ENCODE measurements at places on chromosomes 5 and 9.

GRCh38 chr9:120646948-120647347 lies 67.0 kb upstream of the CDK5RAP2 start:
- DNase-seq = no peak

GRCh38 chr5:1371218-1371971 lies 26.5 kb upstream of the CLPTM1L start:
- no peak for DNase-seq

DNA sequence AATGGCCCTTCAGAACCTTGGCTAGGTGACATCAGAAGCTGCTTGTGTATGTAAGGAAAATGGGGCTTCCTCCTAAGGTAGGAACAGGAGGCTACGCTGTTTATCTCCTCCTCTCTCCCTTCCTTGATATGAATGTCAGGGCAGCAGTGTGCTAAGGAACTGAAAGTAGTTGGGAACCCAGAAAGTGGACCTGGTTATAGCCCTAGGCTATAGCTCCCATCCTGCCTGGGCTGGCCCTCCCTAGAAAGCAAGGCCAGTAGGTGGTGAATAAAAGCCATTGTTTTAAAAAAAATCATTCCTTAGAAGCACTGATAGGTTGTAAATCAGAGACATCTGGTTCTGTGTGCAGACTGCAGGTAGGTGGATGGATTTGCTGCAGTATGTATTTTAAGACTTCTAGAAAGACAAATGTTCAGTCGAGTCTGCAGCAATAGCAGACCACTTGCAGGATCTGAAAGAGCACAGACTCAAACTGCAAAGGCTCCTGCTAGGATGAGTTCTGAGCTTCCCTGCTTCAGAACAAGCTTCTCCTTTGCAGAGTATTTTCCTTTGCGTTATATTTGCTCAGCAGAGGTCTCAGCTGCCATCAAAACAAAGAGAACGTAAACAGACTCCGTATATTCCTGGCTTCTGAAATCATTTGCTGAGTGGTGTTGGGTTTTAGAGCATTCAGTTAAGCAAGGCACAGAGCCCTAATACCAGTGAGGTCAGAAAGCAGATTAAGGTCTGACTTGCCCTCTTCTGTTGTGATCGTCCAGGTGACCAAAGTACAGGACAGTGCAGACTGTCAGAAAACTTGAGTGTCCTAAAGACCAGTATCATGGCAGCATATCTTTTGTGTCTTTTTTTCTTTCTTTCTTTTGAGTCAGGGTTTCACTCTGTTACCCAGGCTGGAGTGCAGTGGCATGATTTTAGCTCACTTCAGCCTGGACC lies 20.1 kb upstream of the CFAP157 start:
- no peak for DNase-seq

DNA sequence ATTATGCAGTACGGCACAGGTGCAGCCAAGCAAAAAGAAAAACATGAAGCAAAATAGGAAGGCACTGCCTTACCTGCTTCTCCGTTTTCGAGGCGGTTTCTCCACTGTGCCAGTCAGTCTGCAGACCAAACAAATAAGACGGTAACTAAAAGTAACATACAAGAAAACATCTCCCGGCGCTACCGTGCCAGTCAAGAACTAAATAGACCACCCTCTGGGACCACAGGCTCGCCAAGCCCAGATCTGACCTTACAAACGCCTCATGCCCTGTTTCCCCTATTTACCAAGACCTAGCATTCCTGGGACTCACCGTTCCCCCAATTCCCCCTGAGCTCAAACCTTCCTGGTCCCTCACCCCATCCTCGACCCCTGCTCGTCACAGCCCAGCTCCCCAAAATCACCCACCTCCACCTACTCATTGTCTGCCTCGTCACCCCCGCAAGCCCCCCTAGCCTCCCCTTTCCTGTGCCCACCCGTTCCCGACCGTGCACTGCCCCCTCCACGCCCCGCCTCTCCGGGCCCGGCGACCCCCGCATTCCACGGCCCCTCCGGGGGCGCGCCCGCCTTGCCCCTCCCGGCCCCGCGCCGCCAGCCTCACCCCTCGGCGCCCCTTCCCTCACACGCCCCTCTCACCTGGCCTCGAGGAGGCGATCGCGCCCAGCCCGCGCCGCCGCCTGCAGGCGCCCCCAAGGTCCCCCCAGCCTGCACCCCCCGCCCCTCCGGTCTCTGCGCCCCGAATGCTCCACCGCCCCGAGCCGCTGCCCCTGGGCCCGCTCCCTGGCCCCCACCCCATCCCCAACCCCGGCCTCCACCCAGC lies 560 bp downstream of the SCAI start:
- DNase-seq = no peak

- no peak for DNase-seq
Measured at GRCh38 chr9:90787771-90788460, 13.7 kb upstream of the SYK start.

GRCh38 chr5:157918811-157919742 lies 60.1 kb upstream of the CLINT1 start:
- no peak for DNase-seq

GRCh38 chr9:84990416-84990815 lies 320.9 kb downstream of the NTRK2 start:
- no peak for DNase-seq

- no peak for DNase-seq
Measured at GRCh38 chr5:56986626-56986947, 34.7 kb upstream of the MIER3 start.

DNA sequence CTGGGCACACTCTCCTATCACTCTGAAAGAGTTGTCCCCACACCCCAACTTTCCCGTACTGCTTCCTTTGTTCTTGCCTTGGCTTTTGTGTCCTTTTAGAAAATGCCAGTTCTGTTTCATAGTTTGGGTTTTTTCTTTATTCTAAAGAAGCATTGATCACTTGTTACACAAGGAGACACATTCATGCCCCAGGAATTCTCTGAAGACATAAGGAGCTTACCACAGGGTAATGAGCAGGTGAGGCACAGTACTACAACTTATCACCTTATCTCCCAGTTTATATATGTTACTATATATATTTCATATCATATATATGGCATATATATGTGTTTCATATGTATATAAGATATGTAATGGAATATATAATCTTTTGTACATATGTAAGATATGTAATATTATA lies 6.5 kb upstream of the SSBP2 start:
- no peak for DNase-seq

DNA sequence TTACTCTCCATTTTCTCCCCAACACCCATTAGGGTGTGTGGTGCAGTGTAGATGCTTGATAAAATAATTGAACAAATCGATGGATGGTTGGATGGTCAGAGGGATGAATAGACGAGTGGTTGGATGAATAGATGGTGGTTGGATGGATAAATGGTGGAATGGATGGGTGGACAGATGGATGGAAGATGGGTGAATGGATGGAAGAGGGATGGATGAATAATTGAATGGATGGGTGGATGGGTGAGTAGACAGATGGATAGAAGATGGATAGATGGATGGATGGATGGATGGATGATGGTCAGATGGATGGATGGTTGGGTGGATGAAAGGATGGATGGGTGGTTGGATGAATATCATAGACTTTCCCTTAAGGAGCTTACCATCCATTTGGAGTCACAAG lies 95.0 kb upstream of the BOD1 start:
- no peak for DNase-seq

- DNase-seq = no peak
Measured at GRCh38 chr5:61319388-61320146, 12.5 kb upstream of the ZSWIM6 start.

- no peak for DNase-seq
Measured at GRCh38 chr9:116647515-116647809, 39.6 kb upstream of the TRIM32 start.

DNA sequence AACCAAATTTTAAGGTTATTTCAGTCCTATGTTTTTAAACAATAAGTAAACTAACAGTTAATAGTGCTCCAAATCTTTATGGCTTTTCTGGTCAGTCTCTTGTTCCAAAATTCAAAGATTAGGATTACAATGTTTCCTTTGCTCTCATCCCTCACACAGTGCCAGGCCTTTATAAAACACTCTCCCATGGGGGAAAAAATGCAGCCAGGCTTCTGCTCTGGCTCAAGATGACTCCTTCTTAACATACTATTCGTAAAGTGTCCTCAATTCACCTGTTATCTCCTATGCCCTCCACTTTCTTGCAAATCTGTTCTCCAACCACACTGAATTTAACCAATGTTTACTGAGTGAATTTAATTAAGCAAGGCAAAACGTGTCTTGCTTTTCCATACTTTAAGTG lies 1.4 kb downstream of the CEP120 start:
- DNase-seq = no peak

Measured in iPS DF 19.7 (cell line).